T-helper 17 cell (primary cell): ENCODE measurements at places on chromosomes 16 and 17.

DNA sequence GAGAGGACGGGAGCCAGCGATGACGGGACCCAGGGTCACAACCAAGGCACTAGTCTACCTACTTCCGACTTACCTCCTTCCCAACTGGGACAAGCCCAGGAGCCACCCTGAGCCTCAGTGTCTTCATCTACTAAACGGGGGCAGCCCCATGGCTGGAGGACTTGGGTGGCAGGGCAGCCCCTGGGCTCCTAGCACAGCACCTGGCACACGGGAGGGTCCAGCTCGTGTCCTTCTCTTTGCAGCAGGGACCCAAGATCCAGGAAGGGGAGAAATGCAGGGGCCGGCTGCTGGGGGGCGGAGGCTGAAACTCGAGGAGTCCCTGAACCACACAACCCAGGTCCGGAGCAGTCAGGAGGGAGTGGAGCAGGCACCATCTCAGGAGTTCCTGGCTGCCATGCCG, 63.2 kb downstream of the ABR start:
- no peak for DNase-seq

DNA sequence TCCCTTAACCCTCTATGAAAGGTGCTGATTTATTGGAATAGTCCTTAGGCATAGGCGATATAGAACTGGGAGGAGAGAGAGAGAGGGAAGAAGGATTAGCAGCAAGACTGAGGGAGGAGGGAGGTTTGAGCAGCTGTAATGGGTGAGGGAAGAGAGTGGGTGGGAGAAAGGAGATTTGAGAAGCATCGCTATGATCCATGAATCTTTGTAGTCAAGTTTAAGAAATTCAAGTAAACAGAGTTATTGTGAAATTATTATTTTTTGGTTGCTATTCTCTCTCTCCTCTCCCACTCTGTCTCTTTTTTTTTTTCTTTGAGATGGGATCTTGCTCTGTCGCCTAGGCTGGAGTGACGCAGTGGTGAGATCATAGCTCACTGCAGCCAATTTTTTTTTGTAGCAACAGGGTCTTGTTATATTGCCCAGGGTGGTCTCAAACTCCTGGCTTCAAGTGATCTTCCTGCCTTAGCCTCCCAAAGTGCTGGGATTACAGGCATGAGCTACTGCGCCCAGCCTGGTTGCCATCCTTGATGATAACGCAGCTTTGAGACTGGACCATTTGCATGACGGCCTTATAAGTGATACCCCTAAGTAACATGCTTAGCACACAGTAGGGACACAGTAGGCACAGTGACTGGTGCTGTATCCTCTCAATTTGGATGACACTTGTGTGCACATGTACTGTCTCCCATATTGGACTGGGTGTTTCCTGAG, 21.0 kb upstream of the TNS4 start:
- DNase-seq = no peak

- DNase-seq = no peak
These were observed 48.5 kb downstream of the ARHGAP17 start for GRCh38 chr16:24966634-24967033.

DNA sequence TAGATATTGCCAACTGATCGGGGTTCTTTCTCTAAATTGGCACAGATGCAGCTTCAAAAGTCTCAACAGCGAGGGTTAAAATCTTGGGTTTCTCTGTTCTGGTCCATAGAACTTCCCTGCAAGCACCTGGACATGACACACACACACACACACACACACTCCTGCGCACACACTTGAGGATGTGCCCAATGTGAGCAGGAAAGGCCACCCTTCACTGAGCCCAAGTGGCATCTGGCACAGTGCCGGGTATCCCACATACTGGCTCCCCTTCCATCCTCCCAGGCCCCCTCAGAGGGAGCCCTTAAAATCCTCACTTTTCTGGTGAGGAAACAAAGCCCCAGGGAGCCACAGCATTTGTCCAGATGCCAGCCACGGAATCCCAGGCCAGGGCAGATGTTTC, 55.5 kb downstream of the ZNF423 start:
- no peak for DNase-seq

DNA sequence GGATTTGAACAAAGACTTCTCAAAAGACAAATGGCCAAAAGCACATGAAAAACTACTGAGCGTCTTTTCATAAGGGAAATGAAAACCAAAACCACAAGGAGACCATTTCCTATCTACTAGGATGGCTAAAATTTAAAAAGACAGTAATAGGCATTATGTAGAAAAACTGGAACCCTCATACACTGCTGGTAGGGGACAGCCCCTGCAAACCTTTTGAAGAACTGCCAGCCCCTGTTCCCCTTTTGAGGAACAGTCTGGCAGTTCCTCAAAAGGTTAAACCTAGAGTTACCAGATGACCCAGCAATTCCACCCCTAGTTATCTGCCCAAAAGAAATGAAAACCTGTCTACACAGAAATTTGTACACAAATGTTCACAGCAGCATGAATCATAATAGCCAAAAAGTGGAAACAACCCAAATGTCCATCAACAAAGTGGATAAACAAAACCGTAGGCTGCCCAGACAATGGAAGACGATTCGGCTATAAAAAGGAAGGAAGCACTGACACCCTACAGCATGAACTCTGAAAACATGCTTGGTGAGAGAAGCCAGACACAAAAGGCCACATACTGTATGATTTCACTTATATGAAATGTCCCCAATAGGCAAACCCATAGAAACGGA, 22.9 kb downstream of the CDIP1 start:
- DNase-seq = no peak

- no peak for DNase-seq
These were observed 9.9 kb downstream of the CLEC19A start for GRCh38 chr16:19295393-19295792.

- no peak for DNase-seq
These were observed 12.5 kb downstream of the C17orf78 start for GRCh38 chr17:37388266-37388665.

- DNase-seq = no peak
These were observed 2.1 kb downstream of the NHERF1 start for GRCh38 chr17:74750327-74751069.

GRCh38 chr16:27405546-27406451, 3.8 kb downstream of the IL21R start:
- DNase-seq = no peak

DNA sequence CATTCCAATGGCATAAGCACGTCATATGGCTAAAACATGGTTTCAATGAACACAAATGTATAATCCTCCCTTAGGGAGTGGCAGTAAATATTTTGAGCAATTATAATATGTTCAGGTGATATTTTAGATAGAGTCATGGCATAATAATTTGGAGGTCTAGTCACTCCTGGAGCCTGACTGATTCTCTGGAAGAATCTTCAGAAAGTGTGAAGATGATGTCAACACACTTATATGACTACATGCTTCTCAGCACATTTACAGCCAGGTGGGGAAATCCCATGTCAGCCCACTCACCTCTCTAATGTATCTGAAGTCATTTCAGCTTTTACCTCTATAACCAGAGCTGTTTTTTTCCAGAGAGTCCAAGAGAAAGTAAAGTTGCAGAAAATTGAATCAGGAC, 474.8 kb downstream of the SHISA9 start:
- no peak for DNase-seq

DNA sequence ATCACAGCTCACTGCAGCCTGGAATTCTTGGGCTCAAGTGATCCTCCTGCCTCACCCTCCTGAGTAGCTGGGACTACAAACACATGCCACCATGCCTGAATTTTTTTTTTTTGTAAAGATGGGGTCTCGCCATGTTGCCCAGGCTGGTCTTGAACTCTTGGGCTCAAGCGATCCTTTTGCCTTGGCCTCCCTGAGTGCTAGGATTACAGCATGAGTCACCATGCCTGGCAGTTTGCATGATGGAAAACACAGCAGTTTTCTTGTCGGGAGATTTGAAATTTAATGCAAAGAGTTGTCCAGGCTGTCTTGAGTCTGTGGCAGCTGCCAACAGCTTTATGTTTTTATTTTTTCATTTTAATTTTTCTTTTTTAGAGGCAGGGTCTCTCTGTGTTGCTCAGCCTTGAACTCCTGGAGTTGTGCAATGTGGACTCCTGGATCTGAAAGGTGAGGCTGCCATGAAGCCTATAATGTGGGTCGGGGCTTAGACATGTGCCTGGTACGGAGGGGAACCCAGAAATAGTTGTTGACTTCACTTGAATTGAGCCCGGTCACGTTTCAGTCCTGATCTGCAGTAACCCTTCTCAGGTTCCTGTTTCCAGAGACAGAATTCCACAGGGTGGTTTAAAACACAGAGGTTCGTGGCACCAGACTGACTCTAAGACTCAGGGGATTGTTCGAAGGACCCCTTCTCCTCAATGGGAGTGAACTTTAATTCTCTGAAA, 18.7 kb downstream of the CD300A start:
- no peak for DNase-seq

DNA sequence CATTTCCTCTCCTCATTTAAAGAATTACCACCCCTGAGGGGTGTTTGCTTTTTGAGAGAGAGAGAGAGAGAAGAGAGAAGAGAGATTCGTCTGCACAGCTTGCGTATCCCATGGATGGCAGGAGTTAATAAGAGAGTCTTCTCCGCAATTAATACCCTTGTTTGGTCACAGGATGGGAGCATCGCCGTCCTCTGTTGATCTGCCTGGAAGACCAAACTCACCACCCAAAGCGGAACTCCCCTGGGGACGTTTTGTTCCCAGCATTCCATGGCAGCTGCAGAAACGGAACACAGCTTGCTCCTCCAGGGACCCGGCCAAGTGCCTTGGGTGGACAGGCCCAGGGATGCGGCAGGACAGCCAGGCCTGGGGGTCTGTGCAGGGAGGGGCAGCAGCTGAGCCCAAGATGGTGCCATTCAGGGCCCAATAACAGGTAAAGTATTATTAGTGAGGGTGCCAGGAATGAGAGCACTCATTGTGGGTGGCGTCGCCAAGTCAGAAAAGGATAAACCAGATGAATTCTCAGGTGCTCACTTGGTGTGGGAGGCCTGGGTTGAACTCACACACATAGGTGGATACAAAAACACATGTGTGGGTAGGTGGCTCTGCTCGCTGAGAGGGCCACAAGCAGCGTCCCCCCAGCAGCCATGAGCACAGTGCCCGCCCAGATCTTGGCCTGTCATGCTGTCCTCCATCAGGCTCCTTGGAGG, 83.1 kb downstream of the NT5M start:
- DNase-seq = no peak

- DNase-seq = peak; percentile 17
These were observed 22.3 kb upstream of the ZFPM1 start for GRCh38 chr16:88430524-88431446.

- DNase-seq = no peak
These were observed 153.8 kb downstream of the MSI2 start for GRCh38 chr17:57410169-57410568.

DNA sequence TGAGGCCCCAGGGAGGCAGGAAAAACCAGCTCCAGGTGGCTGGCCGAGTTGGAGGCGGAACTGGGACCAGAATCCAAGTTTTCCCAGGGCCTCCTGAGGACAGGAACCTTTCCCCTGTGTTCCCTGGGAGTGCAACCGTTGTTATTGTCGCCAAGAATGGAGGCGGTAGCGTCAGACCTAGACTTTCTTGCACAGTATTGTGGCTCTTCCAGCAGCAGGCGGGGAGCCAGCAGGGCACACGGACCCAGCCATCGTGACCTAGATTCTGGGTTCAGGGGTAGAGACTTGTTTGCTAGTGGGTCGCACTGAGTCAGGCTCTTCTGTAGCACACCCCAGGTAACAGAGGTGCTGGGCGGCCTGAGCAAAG, 667 bp upstream of the KIF19 start:
- no peak for DNase-seq

DNA sequence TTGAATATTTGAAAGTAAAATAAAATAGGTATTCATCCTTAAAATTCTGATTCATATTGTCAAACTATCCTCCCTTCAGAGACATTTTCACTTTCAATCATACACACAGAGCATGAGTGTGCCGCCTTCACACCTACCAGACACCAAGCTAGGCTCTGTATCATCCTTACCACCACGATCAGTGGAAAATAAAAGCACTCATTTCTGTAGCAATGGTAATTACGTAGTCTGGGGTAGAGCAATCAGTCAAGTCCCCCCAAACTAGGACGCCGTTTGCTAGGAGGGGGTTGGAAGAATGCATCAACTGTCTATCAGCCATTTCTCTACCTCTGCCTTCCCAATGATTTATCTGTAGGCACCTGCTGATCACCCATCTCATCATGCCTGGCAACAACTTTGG, 84.6 kb upstream of the GRIN2A start:
- no peak for DNase-seq

DNA sequence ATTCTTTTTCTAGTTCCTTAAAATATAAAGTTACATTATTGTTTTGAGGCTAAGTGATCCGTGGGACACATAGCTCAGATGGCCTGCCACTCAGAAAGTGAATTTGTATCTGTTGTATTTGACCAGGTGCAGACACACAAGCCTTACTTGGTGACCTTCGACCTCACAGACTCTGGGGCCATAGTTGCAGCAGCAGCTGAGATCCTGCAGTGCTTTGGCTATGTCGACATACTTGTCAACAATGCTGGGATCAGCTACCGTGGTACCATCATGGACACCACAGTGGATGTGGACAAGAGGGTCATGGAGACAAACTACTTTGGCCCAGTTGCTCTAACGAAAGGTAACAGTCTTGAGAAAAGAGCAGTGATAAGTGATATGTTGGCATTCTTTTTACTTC, 30.5 kb downstream of the TMEM11 start:
- DNase-seq = no peak

- DNase-seq = no peak
These were observed 652.9 kb upstream of the C16orf82 start for GRCh38 chr16:26413780-26414179.

DNA sequence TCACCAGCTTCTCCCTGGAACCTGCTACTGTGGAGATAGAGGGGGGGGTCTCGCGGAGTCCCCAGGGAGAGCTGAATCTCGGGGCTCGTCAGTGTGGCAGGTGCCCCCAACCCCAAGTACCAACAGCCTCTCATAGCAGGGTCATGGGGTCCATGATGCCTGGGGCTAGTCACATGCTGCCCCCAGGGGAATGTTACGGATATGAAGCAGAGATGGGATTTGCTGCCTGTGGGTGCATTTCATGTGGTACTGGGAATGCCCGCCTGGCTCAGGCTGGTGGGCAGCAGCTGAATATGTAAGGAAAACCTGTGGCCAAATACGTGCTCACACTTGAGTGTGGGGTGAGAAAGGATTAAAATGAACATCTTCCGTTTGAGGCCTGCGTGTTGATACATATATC, 49.4 kb downstream of the MEAK7 start:
- DNase-seq = no peak

DNA sequence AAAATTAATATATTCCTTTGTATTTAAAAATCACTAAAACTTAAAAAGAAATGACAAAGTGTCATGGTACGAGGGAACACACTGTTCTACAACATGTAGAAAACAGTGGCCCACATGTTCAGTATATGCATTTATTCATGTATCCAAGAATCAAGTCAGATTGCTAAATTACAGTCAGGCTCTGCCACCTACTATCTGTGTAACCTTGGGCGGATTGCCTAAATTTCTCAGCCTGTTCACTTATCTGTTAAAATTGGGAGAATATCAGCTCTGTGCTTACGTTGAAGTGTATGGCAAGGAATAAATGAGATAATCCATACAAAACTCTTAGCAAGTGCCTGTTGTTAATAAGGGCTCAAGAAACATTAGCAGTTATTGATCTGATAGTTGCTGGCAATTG, 3.4 kb upstream of the USP22 start:
- no peak for DNase-seq

- DNase-seq = no peak
These were observed 199.0 kb downstream of the MSI2 start for GRCh38 chr17:57455063-57455914.

- no peak for DNase-seq
These were observed 3.2 kb downstream of the DDX52 start for GRCh38 chr17:37640015-37640414.

GRCh38 chr16:1858189-1858865, 13.6 kb downstream of the MEIOB start:
- DNase-seq = no peak
